Stimulated activated CD8-positive, alpha-beta memory T cell treated with anti-CD3 and anti-CD28 coated beads, Interleukin-4, amount 100 ng/mL, for 4 hours (primary cell): ENCODE measurements at places on chromosomes 3 and 15.

DNA sequence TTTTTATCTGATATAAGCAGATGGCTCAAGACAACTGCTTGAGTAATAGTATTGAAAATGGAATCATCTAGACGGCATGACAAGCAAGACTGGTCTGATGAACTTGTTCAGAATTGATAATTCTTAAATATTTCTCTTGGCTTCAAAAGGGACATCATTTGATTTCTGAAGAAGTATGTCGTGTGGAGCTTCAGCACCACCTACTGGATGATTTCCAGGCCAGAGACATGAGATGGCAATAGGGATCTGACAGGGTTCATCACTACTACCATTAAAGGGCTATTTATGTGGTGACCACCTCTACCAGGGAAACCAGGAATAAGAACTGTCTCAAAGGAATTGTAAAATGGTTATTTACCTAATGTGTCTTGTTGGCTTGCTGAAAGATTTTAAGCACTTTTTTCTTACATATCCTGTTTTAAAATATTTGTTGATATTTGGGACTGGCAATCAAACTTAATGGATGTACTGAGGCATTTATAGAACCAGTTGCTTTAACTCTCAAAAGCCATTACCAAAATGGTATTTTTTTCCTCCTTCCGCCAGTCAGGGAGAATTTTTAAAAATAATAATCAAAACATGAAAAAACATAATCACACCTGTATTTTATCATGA, 99.5 kb upstream of the FAM98B start:
- peak; percentile 4 for DNase-seq

- DNase-seq = no peak
Observed at GRCh38 chr15:86741917-86742316, 662.2 kb downstream of the AGBL1 start.

DNA sequence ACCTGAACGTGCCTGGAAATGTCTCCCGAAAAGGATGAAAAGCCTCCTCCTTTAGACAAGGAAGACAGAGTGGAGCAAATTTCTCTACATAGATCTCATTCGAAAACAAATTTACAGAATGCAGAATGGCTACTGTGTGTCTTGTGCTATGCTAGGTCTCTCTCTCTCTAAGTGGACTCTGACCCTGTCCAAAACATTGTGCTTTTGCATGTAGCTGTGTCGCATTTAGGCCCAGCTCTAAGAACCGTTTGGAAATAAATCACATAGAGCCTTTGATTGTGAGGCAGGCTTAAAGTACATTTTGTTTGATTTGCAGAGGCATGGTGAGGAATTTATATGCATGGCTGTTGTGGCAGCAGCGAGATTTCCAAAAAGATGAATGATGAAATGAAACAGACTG, 198.0 kb downstream of the SV2B start:
- no peak for DNase-seq

- DNase-seq = no peak
Observed at GRCh38 chr3:46479021-46479420, 14.3 kb upstream of the LTF start.

DNA sequence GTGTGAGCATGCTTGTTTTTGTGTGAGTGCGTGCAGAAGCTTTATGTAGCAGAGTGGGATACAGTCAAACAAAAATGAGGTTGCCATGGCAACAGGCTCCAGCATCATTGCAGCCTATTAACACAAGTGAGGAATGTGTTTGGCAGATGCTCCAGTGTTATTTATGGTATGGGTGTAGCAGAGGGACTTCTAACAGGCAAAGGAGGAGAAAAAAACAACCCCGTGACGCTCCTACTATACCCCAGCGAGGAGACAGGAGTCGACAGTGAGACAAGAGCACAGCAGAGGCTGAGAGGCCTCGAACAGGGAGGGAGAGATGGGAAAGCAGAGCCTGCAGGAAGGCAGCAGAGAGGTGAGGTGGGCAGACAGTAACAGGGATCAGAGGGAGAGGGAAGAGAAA, 4.9 kb downstream of the ADCY5 start:
- DNase-seq = no peak

DNA sequence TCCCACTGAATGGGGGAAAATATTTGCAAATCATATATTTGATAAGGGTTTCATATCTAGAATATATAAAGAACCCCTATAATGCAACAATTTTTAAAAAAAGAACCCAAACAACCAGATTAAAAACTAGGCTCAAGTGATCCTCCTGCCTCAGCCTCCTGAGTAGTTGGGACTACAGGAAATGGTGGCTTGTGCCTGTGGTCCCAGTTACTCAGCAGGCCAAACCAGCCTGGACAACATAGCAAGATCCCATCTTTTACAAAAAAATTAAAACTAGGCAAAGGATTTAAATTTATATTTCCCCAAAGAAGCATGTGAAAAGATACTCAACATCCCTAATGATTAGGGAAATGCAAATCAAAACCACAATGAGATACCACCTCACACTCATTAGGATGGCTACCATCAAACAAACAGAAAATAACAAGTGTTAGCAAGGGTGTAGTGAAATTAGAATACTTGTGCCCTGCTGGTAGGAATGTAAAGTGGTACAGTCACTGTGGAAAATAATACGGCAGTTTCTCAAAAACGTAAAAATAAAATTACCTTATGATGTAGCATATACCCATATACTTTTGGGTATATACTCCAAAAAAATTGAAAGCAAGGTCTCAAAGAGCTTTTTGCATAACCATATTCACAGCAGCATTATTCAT, 19.7 kb downstream of the TFDP2 start:
- no peak for DNase-seq

- no peak for DNase-seq
Observed at GRCh38 chr15:69885173-69885955, 212.4 kb downstream of the TLE3 start.

- DNase-seq = no peak
Observed at GRCh38 chr3:97721446-97721845, 43.1 kb upstream of the ARL6 start.

- DNase-seq = no peak
Observed at GRCh38 chr3:72591522-72592421, 256.5 kb downstream of the SHQ1 start.

GRCh38 chr3:169403855-169404519, 259.5 kb downstream of the MECOM start:
- DNase-seq = no peak

DNA sequence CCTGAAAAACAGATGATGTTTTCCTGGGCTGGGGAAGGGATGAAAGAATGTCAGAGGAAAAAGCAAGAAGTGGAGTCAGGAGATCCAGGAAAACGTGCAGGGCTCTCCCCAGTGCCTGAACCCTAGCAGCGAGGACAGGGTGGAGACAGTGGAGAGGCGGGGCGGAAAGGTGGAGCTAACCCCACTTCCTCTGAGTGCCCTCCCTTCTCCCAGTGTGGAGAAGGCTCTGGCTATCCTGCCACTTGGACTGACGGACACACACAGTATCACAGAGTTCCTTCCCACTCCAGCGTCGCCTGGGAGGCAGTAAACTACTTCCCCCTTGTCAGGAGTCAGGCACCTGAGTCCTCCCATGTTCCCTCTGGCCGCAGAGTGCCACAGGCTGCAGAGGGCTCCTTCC, 125.3 kb upstream of the CHRNA7 start:
- DNase-seq = no peak

- no peak for DNase-seq
Observed at GRCh38 chr3:70832089-70832833, 519.8 kb upstream of the MDFIC2 start.

DNA sequence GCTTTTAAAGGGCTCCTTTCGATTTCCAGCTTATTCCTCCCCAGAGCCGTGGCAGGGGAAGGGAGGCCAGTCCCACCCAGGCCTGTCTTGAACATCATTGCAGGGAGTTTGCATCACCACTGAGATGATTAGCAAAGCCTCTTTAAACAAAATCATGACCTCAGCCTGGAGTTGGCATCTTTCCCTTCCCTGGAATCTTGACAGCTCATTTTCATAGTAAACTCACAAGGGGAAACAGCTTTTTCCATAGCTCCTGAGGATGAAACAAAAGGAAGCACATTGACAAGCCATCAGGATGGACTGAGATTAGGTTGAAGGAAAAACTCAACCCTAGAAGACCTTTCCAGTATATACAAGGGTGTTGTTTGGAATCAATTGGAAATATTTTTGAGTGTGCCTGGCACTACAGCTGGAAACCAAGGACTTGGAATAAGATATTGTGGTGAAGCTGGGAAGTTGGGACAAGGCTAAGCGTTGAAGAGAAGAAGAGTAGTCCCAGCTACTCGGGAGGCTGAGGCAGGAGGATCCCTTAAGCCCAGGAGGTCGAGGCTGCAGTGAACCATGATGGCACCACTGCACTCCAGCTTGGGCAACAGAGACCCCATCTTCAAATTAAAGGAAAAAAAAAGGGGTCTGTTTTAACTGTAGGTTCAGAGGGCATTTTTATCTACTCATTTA, 3.1 kb upstream of the LARP6 start:
- DNase-seq = no peak

DNA sequence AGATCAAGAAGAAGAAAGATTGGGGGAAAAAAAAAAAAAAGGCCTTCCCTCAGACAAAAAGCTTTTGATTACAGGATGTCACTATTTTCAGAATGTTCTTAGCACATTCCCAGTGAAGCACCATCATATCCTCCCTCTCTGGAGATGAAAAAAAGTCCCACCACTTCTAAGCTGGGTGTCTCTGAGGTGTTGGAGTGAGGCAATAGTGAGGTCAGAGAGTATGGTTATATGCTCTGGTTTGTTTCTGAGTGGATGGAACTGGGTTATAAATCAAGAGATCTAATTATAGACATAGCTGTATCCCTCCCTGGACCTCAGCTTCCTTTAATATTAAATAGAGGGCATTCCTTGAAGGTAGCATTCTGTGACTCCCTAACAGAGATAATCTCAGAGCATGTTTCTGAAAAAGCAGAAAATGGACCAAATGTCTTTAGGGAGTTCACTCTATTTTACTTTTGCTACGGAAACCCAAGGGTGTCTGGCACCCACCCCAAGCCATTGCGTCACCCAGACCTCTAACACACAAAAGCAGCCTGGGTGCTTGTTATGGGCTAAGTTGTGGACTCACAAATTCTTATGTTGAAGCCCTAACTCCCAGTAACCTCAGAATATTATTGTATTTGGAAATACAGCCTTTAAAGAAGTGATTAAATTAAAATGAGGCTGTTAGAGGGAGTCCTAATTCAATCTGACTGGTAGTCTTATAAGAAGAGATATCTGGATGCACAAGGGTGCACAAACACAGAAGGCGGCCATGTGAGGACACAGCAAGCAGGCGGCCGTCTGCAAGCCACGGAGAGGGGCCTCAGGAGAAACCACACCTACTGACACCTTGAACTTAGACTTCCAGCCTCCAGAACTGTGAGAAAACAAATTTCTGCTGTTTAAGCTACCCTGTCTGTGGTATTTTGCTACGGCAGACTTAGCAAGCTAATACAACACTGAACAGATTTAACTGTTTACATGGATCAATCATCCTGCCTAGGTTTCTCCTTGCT, 81.5 kb downstream of the MB21D2 start:
- DNase-seq = no peak

DNA sequence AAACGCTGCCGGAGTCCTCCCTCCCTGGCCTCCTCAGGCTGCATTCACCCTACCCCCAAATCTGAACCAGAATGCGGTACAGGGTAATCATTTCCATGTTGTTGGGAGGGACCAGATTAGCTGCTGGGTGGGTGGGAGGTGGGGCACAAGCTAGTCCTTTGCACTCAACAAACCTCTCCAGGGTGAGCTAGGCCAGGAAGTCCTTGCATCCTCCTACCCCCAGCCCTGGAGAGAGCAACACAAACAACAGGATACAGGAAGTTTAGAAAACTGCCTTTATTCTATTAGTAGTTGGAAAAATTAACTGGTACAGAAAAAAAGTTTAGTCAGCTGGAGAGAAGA, 702 bp upstream of the GPX1 start:
- no peak for DNase-seq

DNA sequence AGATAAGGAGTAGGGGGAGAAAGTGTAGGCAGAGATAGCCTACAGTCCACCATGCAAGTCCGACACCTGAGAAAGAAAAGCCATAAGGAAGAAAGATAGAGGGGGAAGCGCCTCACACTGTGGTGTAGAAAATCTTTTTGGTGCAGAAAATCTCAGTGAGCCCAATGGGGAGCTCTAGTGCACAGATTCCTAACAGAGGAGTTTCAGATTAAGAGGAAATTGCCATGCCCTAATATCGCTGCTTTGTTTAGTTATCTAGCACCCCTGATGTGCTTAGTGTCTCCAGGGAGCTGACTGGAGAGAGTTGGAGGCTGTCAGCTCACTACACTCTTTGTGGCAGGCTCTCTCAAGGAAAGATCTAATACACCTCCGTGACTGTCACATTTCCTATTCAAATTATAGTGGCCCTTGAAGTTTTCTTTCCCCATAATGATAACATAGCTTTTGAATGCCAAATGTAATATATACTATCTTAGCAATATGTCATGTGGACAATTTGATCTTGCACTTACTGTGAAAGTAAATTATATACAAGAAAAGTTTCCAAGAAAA, 33.7 kb downstream of the CGGBP1 start:
- no peak for DNase-seq

- DNase-seq = no peak
Observed at GRCh38 chr3:41688595-41689380, 273.1 kb downstream of the ULK4 start.

- no peak for DNase-seq
Observed at GRCh38 chr15:39887832-39888231, 32.2 kb downstream of the GPR176 start.

GRCh38 chr3:159513444-159513843, 475.2 kb upstream of the IL12A start:
- no peak for DNase-seq

GRCh38 chr15:100726421-100727190, 124.2 kb downstream of the ASB7 start:
- no peak for DNase-seq

DNA sequence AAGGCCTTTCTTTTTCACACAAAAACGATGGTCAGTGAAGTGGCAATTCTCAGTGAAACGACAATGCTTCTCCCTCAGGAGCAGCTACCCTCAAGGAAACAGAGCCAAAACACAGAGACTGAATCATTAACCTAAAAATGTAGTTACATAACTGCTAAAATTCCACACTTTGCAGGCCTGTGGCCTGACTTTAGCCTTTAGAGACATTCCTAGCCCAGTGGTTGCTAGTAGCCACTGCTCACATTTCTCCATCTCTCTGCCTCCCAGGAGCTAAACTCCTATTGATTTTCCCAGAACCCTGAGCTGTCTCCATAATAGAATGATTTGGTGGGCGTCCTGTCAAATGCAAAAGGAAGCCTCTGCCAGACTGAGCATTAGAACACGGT, 630.1 kb upstream of the KCNMB2 start:
- DNase-seq = no peak

DNA sequence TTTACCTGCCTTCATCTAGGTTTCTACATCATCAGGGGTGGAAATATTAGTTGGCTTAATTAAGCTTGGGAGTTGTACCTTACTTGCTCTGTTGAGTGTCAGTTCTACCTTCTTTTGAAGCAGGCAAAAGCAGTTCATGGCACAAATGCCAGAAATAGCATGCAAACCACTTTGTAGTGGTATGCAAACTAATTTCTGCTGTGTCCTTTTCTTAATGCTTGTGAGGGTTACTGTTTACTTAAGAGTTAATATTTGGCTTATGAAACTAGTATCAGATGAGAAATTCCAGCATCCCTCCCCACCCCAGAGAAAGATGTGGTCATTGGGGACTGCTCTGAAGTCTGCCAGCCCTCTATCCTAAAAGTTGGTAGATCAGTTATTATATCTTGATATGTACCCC, 7.1 kb downstream of the ATP2C1 start:
- DNase-seq = no peak

- no peak for DNase-seq
Observed at GRCh38 chr15:88321271-88321670, 64.7 kb upstream of the NTRK3 start.

- no peak for DNase-seq
Observed at GRCh38 chr3:81289676-81290075, 471.8 kb downstream of the GBE1 start.

GRCh38 chr15:58396181-58396580, 35.6 kb upstream of the LIPC start:
- DNase-seq = no peak

GRCh38 chr15:60672400-60672799, 193.5 kb upstream of the ICE2 start:
- no peak for DNase-seq
